AG20443 (cell line): ENCODE measurements at places on chromosomes 13 and 19.
A peak's percentile ranks its signal among the peaks of the same experiment; 100 is the strongest.

DNA sequence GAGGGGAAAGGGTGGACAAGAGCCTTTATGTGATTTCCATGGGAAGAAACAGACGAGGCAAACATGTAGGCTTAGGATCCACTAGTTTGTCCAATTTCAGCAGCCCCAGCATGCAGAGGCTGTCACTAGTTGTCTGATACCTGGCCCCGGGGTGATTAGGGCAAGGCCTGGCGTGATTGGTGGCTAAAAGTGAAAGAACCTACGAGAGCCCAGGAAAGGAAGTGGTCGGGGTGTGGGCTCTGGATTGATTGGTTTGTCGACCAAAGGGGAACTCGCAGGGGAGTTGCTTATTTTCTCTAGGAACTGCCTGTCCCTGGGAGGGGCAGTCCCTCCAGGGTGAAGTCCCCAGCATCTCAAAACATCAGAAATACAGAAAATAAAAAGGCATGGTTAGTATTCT lies 64.2 kb upstream of the UQCRFS1 start:
- DNase-seq: no peak

GRCh38 chr13:28753208-28753892 lies 34.6 kb upstream of the SLC46A3 start:
- peak; percentile 90 for DNase-seq

DNA sequence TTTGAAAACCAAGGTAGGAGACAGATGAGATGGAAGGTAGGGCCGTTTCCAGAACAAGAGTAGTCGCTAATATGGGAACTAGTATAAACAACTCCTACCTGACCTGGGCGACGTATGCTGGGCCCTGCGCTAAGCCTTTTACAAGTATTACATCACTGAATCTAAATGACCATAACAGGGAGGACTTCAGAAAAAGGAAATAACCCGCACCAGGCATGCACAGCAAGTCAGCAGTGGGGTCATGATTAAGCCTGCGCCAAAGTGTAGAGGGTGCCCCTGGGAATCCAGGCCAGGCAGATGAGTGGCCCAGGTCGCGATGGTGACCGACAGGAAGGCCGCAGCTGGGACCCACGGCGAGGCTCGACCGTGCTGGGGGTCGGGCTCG lies 613 bp downstream of the ATP13A1 start:
- no peak for DNase-seq

GRCh38 chr13:24272452-24273161 lies 36.8 kb upstream of the C1QTNF9 start:
- DNase-seq: no peak

DNA sequence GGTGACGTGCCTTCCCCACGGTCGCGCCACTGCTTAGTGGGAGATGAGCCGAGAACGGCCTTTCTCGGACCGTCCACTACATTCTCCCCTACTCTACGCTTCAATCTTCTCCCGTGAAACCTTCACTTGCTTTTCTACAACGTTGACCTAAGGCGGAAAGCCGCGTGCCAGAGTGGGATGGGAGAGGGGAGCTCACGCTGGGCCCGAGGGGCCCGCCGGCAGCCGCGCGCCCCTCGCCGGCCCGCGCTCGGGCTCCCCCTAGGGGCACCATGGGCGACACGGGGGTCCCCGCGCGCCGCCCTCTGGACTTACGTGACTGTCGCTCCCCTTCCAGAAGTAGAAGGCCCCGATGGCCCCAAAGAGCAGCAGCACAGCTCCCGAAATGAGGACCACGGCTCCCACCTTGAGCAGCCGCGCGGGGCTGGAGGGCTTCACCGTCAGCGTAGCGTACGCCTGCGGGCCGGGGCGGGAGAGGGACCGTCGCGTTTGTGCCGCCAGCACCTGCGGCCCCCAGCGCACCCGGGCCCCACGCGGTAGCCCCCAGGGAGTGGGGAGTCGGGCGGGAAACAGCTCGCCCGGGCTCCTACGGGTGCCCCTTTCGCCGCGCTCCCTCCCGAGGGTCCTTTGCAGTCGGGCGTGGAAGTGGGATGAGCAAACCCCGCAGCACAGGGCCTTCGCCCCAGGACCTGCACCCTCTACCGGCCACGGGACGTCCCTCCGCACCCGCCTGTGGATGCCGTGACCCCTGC lies 727 bp downstream of the CNMD start:
- peak; percentile 12 for DNase-seq

GRCh38 chr13:87080100-87080779 lies 590.9 kb upstream of the SLITRK5 start:
- no peak for DNase-seq

DNA sequence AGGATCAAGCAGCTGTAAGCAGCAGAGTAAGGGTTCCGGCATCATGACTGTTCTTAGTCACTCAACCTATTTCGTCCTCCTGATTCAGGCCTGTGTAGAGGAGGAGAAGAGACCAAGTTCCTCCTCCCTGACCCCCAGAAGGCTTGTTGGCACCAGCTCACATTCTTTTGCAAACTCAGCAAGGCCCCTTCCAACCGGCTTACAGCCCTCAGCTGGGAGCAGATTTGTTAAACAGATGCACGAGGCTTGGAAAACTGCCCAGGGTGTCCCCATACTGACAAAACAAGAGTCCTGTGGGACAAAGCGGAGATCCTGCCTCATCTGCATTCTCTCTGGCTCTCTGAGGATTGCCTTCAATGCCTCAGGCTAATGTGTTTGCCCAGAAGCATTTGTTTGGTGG lies 113.2 kb upstream of the SOX21 start:
- DNase-seq: no peak

GRCh38 chr13:20997301-20998161 lies 63.9 kb downstream of the LATS2 start:
- peak; percentile 91 for DNase-seq

DNA sequence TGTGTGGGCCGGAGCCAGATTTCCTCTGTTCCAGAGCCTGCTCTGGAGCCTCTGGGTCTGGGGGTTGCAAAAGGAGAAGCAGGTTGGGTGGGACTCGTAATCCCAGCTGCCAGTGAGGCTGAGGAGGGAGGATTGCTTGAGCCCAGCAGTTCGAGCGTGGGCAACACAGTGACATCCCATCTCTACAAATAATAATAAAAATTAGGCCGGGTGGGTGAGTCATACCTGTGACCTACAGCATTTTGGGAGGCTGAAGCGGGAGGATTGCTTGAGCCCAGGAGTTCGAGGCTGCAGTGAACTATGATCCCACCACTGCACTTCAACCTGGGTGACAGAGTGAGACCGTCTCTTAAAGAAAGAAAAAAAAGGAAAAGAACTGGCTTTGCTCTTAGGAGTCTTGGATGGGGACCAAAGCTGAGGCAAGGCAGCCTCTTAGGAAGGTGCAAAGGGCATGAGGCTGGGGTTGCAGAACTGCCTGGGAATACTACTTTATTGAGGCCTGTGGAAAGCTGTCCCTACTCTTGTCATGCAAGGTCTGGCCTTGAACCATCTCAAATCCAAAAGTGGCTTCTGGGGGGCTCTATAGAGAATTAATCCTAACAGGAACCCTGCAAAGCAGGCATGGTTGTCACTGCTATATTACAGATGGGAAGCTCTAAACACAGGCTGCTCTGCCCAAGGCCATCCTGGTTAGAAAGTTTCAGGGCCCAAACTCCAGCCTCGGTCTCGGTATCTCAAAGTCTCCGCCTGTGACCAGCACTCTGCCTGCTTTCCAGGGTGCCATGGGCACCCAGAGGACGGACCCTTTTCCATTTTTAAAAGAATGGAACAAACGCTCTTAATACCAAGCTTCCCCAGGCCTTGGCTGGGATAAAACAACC lies 880 bp upstream of the C19orf12 start:
- no peak for DNase-seq

DNA sequence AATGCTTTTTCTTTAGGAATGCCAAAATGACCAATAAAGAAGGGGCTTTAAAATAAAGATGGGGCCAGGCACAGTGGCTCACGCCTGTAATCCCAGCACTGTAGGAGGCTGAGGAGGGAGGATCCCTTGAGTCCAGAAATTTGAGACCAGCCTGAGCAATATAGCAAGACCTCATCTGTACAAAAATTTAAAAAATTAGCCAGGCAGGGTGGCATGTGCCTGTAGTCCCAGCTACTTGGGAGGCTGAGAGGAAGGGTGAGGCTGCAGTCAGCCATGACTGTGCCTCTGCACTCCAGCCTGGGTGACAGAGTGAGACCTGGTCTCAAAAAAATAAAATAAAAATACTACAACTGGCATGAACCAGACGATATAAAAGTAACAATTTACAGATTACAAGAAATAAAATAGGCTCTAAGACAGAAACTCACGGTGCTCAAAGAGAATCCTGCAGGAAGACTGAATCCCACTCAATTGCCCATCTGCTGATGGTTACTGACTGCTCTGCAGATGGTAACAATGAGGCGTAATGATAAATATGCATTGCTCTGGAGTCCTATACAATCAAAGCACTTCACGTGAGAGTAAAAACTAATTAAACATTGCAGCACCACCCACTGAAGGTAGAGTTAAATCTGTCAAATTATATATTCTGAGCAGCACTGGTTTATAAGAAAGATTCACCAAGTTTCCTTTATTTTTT lies 93.2 kb downstream of the LHFPL6 start:
- DNase-seq: no peak

- no peak for DNase-seq
Measured at GRCh38 chr13:100300243-100300642, 211.3 kb downstream of the PCCA start.

DNA sequence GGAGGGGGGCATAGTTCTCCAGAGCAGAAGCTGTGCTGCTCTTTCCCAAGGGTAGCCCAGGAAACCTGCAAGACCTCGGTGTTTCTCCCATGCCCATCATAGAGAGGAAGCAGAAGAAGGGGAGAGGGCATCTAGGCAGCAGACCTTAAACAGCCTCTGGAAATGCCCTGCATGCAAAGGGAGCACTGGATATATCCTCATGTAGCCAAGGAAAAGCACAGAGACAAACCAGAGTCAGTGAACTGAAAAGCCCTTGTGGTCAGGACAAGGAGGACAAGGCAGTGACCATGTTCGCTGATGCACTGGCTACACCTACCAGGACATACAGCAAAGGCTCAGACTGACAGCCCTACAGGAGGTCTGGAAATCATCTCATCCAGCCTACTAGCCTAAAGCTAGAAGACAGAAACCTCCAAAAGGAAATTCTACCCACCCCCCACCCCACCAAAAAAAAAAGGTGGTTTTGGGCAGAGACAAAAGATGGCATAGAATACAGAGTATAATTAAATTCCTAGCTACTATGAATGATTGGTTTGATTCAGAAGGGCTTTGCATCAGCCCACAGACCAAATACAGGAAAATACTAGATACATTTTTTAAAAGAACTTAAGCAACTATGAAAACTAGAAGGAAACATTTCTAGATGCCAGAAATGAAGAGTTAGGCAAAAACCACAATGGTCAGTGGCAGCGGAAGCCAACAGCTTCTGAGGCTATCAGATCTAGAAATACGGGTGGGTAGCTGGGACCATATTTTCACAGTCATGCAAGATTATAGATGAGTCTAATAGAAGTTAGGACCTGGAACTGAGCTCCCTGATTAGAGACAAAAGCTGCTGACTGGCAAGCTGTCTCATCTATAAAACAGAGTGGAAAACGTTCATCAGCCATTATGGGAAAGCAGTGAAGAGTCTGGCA lies 4.4 kb upstream of the TBC1D4 start:
- DNase-seq: no peak

DNA sequence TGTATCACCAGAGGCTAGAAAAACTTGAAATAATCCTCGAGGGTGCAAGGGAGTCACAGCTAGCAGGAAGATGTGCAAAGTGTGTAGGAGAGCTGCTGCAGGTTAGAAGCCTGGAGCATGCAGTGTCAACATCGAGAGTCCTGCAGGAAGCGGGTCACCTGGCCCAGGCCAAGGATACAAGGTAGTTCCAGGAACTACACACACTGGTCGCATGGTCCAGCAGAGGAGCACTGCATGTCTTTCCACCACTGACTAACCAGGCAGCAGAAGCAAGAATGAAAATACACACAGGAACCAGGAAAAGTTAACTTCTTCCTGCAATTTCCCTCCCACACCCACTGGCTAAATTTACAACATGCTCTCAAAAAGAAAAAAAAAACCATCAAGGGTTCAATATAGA lies 36.0 kb upstream of the MIR17HG start:
- no peak for DNase-seq

GRCh38 chr13:32695602-32696250 lies 109.5 kb downstream of the PDS5B start:
- no peak for DNase-seq

- no peak for DNase-seq
Measured at GRCh38 chr13:72430923-72431322, 296.5 kb downstream of the MZT1 start.

GRCh38 chr19:39342647-39343305 lies 555 bp downstream of the SAMD4B start:
- DNase-seq: peak; percentile 41

- peak; percentile 88 for DNase-seq
Measured at GRCh38 chr13:30895773-30896172, 10.3 kb upstream of the MEDAG start.

DNA sequence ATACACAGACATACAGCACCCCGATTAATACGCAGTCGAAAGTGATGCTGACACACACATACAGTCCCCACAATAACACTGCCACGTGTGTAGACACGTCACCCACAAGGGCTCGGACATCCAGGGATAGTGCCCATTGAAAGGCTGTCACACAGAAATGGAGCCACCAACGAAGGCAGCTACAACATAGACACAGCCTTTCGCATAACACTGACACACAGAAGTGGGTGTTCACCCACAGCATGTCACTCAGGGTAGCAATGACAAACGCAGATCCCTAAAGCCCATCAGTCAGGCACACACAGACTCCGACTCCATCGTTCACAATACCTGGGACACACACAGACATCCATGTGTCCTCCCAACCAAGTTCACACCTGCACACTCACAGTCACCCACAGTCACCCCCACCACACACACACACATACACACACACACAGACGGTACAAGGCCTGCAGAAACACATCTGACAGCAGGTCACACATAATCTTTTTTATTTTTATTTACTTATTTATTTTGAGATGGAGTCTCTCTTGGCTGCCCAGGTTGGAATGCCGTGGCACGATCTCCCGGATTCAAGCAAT lies 10.4 kb upstream of the NANOS3 start:
- no peak for DNase-seq

DNA sequence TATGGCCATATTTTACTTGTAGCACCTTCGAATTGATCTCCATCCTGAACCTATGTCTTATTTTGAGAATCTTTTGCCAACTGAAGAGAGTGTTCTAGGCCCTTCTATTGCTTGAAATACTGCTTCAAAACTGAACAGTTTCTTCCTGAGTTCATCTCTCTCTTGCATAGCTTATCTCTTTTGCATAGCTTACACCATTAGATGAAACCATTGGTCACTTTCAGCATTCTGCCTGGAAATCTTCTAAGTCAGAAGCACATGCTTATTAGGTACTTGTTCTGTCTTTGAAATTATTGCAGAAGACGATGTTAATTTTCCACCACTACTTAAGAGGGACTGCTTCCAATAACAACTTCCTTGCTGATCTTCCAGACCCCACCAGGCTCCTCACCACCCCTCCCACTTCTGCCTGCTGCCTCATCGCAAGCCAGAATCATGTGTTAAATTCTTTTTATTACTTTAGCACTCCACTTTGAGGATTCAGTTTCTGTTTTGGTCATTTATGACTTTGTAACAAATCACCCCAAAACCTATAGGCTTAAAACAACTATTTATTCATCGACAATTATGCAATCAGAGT lies 122.4 kb upstream of the MAB21L1 start:
- no peak for DNase-seq
